Astrocyte of the cerebellum (primary cell): ENCODE measurements at places on chromosomes 3 and 15.

- DNase-seq = no peak
Observed at GRCh38 chr3:194092881-194093301, 43.1 kb upstream of the HES1 start.

DNA sequence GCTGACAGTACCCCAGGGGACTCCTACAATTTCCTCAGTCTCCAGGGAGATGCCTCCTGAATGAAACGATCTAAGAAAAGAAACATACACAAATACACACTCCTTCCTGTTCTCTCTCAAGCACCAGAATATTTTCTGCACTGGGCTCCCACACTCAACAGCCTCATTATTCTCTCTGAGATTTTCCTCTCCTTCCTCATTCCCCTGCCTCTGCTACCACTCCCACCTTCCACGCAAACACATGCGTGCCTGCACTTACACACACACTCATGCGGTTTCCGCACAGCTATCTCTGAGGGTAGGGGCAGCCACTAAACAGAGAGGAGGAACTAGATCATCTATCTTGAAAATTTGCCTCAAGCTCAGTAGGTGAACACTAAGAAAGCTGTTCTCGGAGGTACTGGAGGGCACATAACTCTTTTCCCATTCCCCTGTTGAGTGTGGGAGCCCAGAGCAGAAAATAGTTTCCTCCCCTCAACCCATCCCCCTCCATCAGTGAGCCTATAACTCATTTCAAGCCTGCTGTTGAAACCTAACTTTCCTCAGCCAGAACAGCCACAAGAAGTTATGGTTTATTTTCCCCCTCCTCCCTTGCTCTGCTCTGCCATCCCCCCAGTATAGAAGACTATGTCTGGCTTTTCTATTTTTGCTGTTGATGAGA lies 30.5 kb upstream of the TIPARP start:
- DNase-seq = no peak

DNA sequence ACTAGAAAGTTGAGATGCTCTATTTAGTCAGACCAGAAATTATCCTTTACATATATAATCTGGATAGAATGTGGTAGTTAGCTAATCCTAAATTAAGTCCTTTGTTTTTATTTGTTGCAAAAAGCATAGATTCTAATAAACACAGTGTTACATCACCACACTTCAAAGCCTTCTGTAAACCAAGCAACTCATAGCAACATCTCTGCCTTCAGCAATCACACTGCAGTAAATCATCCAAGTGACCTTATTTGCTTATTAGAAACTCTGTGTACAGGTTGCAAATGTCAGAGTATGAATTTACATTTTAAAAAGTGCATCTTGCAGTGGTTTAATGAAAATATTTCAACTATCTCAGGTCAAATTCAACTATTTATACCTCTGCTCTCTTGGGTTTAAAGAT lies 242.5 kb downstream of the GBE1 start:
- DNase-seq = no peak

DNA sequence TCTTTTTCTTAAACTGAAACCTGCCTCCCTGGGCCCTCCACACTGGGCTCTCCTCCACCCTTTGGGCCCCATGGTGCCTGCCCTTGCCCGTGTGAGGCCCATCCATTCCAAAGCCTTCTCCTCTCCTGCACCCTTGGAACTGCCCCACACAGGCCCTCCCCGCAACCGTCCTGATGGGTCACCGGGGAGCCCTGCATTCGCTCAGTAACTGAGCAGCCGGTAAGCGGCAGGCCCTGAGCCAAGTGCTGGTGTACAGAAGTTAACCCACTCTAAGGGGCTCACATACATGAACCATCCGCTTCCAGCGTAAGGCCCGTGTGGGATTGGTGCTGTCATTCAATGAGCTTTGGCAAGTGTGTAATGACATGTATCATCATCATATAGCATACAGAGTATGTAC lies 5.4 kb upstream of the LRRC15 start:
- no peak for DNase-seq

DNA sequence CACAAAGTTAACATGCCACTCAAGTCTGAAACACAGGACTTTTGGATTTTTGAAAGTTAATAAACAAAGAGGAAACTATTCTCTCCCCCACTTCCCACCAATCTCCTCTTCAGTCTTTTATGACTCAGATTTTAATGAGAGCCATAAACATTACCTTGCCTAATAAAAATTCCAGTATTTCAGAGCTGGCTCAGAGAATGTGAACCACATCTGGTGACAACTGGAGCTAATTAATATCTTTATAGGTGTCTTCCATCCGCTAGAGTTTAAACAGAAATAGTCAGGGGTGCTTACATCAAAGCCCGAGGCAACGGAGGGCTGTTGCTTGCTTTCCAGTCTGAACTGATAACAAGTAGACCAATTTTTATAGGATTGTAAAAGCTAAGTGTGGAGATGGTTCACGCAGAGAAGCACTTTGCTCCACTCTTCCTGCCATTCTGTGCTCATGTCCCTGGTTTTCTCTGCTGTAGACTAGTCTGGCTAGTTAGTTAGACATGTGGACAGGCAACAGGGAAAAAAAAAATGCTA lies 363.6 kb downstream of the NR2F2 start:
- DNase-seq = no peak

GRCh38 chr3:30683769-30684168 lies 77.4 kb downstream of the TGFBR2 start:
- no peak for DNase-seq

GRCh38 chr15:58434334-58434875 lies 2.6 kb downstream of the LIPC start:
- no peak for DNase-seq

- peak; percentile 23 for DNase-seq
Observed at GRCh38 chr3:17070161-17070959, 185.6 kb downstream of the PLCL2 start.

DNA sequence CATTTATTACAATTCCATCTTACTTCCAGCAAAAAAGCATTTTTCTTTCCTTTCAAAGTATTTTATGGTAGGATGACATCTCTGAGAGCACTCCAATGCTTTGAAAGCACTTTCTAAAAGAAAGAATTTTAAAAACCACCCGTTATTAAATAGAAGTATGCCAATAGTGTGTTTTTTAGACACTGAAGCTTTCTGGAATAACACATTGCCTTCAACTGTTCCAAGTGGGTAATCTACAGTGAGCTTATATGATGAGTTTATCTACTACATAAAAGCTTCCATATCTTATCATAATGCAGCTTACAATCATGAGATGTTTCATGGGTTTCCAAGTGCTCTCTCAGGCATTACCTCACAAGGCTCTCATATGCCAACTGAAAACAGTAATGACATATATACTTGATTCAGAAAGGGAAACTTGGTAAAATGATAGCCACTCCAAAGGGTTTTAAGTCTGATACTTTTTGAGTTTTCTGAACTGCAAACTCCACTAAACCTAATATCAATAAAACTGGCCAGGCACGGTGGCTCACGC lies 14.1 kb downstream of the CMTM6 start:
- DNase-seq = no peak

GRCh38 chr3:106337116-106337515 lies 468.3 kb upstream of the CBLB start:
- DNase-seq = no peak

- DNase-seq = no peak
Observed at GRCh38 chr3:119555309-119555735, 4.1 kb downstream of the CD80 start.

- no peak for DNase-seq
Observed at GRCh38 chr3:196976941-196977340, 8.3 kb upstream of the PIGZ start.

DNA sequence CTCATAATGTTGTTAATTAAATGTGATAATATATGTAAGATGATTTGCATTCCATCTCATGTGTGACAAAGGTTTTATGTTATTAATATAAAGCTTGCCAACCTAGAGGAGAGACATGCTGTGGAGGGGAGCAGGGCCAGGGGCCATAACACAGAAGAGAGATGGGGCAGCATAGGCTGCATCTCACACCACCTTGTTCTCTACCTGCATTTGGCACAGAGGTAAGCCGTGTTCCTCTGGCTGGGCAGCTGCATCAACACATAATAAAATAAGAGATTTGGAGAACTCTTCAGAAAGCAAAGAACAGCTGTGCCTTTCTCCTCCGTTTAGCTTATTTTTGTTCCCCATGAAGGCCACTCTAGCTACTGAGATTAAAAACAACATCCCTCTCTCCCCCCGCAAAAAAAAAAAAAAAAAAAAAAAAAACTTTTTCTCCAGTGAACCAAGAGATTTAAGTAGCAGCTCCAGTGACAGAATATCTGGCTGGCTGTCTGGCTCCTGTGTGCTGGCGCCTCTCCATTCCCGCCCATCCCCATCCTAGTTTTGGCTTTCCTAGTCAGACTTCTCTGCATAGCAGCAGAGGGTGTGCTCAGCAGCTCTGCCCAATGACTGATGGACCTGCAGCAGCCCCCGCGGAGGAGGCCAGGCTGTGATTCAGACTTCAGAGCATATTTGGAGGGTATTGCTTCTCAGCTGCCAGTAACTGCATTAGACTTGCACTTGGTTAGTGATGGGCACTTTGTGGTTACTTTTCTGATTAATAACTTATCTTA lies 52.2 kb upstream of the STXBP5L start:
- peak; percentile 35 for DNase-seq

GRCh38 chr3:138361561-138361971 lies 13.2 kb downstream of the MRAS start:
- DNase-seq = no peak

GRCh38 chr3:59653405-59654122 lies 603.7 kb upstream of the CFAP20DC start:
- DNase-seq = no peak

GRCh38 chr15:69414701-69415167 lies 585 bp downstream of the KIF23 start:
- DNase-seq = peak; percentile 86

GRCh38 chr3:98986073-98986472 lies 84.6 kb upstream of the DCBLD2 start:
- peak; percentile 60 for DNase-seq

DNA sequence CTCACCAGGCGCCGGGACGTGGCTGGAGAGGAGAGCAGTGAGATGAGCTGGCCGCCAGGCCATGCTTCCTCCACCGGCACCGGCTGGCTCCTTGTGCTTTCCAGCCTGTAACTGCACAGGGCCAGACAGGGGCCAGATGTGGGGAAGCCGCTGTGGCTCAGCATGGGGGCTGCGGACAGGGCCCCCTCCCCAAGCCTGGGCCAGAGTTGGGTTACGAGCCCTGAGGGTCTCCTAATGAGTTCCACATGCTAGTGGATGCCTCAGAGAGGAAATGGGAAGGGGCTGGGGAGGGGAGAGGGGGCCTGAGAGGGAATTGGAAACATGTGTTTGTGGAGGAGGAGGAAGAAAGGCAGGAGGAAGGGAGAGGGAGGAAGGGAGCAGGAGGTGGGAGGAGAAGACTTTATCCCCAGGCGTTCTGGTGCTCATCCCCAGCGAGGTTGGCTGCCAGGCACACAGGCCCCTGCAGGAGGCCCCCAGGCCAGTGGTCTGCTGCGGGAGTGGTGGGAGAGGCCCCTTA lies 11.7 kb upstream of the DUSP7 start:
- DNase-seq = no peak

GRCh38 chr3:32630266-32630665 lies 54.7 kb upstream of the CNOT10 start:
- no peak for DNase-seq

DNA sequence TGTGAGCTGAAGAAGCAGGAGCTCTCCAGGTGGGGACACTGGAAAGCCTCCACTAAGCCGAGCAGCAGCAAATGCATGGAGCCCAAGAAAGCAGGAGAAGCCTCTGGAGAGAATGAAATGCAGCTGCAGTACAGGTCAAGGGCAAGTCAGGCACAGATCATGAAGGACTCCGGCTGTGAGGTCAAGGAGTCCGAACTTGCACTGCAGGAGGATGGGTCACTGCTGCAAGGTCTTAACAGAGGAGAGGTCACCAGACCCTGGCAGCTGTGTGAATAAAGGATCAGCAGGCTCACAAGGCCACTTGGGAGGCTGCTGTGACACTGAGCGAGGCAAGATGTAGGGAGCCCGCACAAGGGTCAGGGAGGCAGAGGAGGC lies 24.7 kb upstream of the SLC41A3 start:
- no peak for DNase-seq

GRCh38 chr15:73796331-73796831 lies 43.2 kb upstream of the INSYN1 start:
- no peak for DNase-seq

DNA sequence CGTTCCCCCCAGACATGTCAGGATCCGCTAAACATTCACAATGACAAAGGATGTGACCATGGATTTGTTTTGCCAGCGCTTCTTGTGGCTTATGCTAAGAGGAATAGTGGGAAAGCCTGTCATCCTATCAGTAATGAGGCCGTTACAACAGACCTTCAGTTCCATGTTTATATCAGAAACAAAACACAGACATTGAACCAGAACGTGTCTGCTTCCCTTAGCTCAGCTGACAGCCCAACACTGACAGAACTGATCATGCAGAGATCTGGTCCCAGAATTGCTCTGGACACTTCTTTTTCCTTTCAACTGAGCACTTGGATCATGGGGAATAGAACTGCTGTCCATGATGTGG lies 58.3 kb upstream of the MYZAP start:
- no peak for DNase-seq

- no peak for DNase-seq
Observed at GRCh38 chr3:15331606-15332404, 581 bp downstream of the SH3BP5 start.

- DNase-seq = peak; percentile 61
Observed at GRCh38 chr3:23668430-23668904, 137.3 kb upstream of the UBE2E1 start.

DNA sequence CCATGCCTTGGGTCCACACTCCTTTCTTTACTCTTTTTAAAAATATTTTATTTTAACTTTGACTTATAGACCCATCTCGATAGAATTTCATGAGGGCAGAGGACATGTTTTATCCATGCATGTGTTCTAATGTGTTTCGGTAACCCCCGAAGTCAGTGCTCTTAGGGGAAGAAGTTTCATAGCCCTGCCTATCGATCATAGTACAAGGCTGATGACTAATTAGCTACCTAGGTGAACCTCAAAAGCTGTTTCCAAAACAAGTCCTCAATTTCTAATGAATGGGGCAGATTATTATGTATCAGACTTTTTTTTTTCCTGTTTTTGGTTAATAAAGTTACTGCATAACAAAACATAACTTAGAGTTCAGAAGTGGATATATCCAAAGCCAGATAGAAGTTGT lies 82.0 kb downstream of the MBNL1 start:
- DNase-seq = no peak

GRCh38 chr15:40047415-40048210 lies 8.6 kb upstream of the SRP14 start:
- DNase-seq = no peak

DNA sequence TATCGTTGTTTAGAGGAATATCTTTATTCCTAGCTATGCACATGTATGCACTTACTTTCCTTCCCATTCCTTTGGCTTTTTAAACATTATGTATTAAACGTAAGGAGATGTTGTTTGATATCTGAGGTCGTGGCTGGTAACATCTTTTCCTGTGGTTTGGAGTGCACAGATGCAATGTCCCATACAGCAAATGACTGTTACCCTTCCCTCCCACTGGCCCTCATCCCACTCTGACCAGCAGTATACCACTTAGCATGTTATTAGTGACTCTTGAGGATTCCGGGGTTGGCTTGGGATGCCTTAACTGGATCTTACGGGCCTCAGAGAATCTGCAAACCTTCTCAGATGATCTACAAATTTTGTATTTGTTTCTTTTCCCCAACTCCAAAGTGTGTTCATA lies 34.5 kb downstream of the TGFBR2 start:
- no peak for DNase-seq

GRCh38 chr15:51224428-51224827 lies 114.0 kb downstream of the CYP19A1 start:
- DNase-seq = no peak
